ENCODE measurements at places on chromosomes 3 and 15.

- DNase-seq, result no peak
These were observed 113.9 kb downstream of the RORA start for GRCh38 chr15:61115241-61115640.

- no peak for DNase-seq
These were observed 115.7 kb upstream of the TSPAN3 start for GRCh38 chr15:77186594-77187011.

DNA sequence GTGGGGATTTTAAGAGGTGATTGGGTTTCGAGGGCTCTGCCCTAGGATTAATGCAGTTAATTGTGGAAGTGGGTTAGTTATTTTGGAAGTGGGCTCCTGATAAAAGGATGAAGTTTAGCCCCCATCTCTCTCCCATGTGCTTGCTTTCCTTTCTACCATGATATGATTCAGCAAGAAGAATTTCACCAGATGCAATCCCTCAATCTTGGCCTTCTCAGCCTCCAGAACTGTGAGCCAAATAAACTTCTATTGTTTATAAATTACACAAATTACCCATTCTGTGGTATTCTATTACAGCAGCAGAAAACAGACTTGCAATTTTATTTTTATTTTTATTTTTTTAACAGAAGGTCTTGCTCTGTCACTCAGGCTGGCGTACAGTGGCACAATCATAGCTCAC lies 27.3 kb upstream of the UBE2E1 start:
- DNase-seq, result no peak

DNA sequence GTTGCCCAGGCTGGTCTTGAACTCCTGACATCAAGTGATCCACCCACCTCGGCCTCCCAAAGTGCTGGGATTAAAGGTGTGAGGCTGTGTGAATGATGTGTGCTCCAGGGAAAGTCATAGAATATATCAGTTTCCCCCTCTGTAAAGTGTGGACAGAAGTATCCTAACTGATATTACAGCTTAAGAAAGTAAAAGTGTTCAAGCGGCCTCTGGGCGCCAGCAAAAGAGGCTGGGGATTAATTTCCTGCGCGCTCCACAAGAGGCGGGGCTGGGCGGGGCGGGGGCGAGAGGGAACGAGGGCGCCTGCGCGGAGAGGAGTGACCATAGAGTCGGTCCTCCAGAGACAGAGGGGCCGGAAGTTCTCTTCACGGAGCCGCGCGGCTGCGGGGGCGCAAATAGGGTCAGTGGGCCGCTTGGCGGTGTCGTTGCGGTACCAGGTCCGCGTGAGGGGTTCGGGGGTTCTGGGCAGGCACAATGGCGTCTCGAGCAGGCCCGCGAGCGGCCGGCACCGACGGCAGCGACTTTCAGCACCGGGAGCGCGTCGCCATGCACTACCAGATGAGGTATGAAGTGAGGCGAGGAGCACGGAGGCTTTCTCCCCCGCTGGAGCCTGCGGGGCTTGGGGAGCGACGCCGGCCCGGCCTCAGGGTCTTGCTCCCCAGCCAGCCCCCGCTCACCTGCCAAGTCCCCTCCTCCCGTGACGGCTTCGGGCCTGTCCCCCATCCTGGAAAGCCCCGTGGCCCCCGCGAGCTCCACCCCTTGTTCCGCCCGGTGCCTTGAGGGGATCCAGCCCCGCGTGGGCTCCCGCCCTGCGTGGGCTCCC lies at the start of gene JAGN1:
Gene JAGN1 (plus strand): TSS at position 362 of the 823 bp plus-strand sequence. CDS start 113 bp downstream, at position 475.
- DNase-seq, result peak; percentile 51

DNA sequence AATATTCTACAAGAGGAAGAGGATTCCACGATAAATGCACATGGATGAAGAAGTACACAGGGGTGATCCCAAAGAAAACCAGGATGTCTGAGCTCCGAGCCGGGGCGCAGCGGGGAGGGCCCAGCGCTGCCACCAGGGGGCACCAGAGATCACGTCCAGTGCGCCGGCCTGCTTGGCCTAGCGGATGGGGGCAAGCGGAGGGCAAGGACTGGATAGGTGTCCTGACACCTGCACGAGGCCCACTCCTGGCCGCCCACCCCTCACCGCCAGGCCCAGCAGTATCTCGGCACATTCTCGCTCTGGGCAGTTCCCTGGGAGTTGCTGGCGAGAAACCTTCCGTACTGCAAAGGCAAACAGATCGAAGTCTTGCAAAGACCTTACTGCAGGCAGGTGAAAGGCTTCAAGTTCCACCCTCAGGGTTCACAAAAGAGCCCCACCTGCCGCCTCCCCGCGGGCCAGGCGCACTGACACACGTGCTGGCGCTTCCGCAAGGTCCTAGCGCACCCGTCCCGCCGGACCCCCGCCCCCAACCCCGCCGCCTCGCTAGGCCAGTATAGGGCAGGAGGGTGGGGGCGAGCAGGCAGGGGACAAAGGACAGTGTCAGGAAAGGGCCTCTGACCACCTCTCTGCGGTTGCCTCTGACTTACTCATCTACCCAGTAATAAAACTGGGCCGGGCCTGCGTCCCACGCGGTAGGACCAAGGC lies 3.3 kb downstream of the ANKRD63 start:
- no peak for DNase-seq

DNA sequence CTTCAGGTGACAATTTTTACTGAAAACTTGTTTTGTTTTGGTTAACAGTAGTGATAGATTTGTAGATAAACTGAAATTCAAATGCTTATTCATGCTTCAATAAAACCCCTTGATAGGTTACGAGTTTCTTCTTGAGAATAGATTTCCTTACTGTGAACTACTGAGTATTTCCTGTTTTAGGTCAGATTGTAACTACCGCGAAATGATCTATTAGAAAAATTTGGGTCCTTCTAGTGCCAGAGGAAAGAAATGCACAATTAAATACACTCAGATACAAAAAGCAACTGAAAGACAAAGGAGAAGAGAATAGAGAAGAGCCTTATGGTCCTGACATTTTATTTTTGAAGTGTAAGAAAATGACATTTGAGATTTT lies 251.7 kb upstream of the TBL1XR1 start:
- no peak for DNase-seq

DNA sequence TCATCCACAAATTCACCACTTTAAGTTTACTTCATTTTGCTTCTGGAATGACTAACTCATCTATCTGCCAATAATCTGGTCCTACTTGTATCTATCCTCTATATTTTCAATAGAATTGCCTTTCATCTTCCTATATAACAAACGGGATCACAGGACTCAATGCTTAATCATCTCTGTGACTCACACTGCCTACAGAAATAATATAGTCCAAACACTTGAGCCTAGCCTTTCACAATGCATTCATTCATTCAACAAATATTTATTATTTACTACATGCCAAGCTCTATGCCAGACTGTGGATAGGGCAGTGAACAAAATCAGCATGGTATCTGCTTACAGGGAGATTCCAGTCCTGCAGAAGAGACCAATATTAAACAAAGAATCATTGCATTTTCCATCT lies 16.6 kb upstream of the AGTR1 start:
- DNase-seq, result no peak

- DNase-seq, result no peak
These were observed 20.2 kb downstream of the ARNT2 start for GRCh38 chr15:80424381-80424780.

Measured in NCI-H187 (cell line).